Right renal cortex interstitium (tissue), 3 donors: ENCODE measurements at places on chromosomes 1 and 21.
A peak's percentile ranks its signal among the peaks of the same experiment; 100 is the strongest.

- DNase-seq = no peak
Observed at GRCh38 chr21:45917241-45917640, 64.3 kb upstream of the COL6A1 start.

DNA sequence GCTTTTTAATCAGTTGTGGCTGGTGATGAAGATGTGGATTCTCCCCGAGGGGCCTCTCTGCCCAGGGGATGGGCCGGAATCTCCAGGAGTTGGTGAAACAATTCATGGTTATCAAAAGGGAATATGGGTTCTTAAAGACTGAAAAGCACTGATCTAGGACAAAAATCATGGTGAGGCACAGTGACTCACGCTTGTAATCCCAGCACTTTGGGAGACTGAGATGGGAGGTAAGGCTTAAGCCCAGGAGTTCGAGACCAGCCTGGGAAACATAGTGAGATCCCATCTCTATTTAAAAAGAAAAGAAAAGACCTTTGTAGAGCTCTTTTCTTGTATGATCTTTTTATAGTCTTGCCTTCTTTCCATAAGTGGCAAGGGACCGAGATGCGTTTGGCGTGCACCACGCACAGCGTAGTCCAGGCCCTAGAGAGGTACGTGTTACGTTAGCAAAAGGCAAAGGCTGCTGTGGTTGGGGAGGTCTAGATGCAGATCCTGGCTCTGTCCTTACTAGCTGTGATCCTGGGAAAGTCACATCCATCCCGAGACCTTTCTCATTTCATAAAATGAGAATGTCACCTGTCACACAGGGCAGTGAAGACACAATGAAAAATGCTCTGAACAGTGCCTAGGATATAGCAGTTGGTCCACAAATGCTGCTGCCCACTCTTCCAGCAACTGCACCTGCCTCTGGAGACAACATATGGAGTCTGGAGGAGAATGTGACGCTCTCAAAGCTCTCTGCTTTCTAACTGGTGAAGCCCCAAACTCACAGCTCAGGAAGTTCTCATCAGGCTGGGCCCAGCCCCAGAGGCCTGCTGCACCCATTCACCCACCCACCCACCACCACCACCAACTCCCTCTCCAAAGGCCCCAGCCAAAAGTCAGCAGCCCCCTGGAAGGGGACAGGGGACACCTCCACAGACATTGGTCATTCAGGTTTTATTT lies 54.8 kb downstream of the KIF21B start:
- DNase-seq = no peak

- no peak for DNase-seq
Observed at GRCh38 chr1:1285102-1285571, 4.9 kb downstream of the SCNN1D start.

DNA sequence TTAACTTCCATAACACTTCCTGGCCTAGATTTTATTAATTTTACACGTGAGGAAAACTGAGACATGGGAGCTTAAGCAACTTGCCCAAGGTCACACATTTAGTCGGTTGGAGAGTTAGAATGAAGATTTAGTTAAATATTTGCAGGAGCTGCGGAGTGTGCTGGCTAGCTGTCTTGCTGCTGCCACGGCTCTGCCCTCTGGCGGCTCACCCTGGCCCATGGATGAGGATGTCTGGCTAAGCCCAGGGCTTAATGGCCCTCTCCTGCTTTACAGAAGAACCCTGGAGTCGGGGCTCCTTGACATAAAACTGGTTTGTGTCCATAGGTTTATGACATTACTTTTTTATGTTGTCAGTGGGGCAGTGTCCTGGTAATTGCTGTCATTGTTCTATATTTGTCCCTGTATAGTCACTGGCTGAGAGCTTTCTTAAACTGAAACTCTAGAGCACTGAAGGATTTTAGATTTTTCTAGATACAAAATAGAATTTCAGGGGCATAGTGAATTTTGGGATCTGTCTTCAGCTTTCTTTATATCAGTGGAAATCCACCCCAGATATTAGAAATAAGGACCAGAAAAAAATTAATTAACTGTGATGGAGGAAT lies 88.9 kb upstream of the WLS start:
- DNase-seq = no peak

- no peak for DNase-seq
Observed at GRCh38 chr1:157968508-157968907, 24.9 kb upstream of the KIRREL1 start.

GRCh38 chr1:84632673-84633434 lies 57.4 kb downstream of the SSX2IP start:
- DNase-seq = no peak

DNA sequence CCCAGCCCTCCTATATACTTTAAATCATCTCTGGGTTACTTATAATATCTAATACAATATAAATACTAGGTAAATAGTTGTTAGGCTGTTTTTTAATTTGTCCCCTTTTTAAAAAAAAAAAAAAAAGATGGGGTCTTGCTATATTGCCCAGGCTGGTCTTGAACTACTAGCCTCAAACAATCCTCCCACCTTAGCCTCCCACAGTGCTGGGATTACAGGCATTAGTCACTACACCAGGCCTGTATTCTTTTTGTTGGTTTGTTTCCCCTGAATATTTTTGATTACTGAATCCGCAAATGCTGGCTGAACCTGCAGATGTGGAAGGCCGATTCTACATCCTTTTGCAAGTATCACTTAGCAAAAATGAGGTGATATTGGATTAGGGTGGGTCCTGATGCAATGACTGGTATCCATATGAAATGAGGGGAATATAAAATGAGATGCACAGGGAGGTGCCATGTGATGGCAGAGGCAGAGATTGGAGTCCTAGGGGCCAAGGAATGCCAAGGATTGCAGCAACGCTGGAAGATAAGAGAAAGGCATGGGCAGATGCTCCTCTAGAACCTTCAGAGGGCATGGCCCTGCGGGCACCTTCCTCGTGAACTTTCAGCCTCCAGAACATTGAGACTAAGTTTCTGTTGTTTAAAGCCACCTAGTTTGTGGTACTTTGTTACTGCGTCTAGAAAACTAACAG lies 58.8 kb downstream of the SSBP3 start:
- no peak for DNase-seq

GRCh38 chr1:157652859-157653493 lies 47.6 kb downstream of the FCRL3 start:
- DNase-seq = no peak

- DNase-seq = no peak
Observed at GRCh38 chr1:82052563-82052962, 251.8 kb downstream of the ADGRL2 start.

DNA sequence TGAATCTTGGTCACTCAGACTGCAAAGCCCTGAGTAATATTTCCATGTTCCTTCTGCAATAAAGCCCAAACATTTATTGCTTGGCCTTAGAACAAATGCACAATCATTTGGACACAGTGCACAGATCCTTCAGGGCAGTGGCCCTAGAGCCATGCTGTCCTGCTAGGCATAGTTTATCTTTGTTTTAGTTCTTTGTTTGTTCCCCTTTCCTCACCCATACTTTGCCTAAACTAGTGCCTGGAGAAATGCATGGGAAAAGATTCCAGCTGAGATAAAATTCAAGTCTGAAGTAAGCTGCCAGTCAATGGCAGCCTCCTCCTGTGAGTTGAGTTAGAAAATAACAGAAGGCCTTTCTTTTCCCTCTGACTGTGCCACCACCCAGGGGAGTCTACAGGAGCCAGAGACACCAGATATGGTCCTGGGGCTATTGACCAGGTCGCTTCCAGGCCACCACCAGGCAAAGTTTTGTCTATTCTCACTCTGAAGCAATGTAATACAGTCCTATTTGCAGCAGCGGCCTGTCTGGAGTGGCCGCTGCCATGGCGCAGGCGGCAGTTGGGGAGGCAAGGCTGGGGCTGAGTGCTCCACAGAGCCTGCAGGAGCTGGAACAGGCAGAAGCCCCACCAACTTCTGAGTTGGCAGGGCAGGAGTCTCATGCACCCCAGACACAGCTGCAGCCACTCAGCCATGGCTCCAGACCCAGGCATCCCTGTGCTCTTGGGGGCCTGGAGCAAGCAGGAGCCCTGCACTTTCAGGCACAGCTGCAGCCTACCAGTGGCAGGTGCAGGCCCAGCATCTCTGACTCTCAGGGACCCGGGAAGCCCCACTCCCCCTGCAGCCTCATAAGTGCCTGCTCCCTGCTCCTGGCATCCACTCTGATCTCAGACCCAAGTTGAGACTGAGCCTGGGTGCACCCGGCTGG lies 258.6 kb downstream of the GPATCH2 start:
- DNase-seq = no peak

GRCh38 chr1:153831026-153831425 lies 55.8 kb downstream of the SLC27A3 start:
- peak; percentile 7 for DNase-seq

GRCh38 chr21:33949516-33950430 lies 34.2 kb upstream of the ATP5PO start:
- DNase-seq = no peak

DNA sequence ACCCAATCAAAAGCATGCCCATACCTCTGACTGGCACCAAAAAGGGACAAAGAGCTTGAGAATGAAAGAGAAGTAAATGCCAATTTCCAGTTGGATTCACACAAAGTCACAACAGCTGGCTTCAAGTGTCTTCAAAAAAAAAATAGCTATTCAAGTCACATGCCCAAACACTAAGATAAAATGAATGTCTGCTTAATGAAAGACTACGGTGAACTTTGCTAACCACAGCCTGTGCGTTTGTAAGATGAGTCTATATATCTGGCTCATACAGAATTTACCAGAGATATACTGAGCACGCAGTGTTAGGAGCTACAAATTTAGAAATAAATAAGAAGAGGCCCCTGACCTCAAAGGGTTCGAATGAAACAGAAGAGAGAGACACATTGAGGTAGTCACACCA lies 73.2 kb downstream of the DAB1 start:
- DNase-seq = no peak

DNA sequence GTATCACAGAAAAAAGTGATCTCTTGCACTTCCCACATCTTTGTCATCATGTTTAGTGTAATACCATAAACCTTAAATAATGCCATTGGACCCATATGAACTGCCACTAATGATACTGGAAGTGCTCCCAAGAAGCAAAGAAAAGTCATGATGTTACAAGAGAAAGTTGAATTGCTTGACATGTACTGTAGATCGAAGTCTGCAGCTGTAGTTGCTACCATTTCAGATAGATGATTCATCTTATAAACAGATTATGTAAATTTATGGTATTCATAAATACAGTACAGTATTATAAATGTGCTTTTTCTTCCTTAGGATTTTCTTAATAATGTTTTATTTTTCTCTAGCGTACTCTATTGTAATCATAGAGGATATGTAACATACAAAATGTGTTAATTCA lies 30.1 kb upstream of the LAMC2 start:
- DNase-seq = no peak
